ENCODE measurements at places on chromosomes 2 and 18. TPM values are rescaled to one million over a fixed set of nuclear protein-coding genes. Genes with fewer than 3 reads are reported as not detected.
A peak's percentile ranks its signal among the peaks of the same experiment; 100 is the strongest.

PID1 gene
- 24.0 TPM for total RNA-seq

NEUROD1 gene
- total RNA-seq, result not detected

SIX3 gene
- total RNA-seq, result not detected

HOXD11 gene
- not detected for total RNA-seq

TSGA10 gene
- total RNA-seq, result 1.5 TPM

COQ10B gene
- total RNA-seq, result 33.2 TPM

CHRND gene
- total RNA-seq, result not detected

SLC16A14 gene
- total RNA-seq, result 2.3 TPM

ANKRD44 gene
- total RNA-seq, result 7.0 TPM

GRCh38 chr2:149885946-149886345 is 298.4 kb upstream of the MMADHC start:
- no peak for DNase-seq
- H3K27me3 ChIP-seq, result no peaks in the 10 kb centered on the region
- H3K27ac ChIP-seq, result no peak overlapping the region
- H3K36me3 ChIP-seq, result no peaks in the 10 kb centered on the region

DNA sequence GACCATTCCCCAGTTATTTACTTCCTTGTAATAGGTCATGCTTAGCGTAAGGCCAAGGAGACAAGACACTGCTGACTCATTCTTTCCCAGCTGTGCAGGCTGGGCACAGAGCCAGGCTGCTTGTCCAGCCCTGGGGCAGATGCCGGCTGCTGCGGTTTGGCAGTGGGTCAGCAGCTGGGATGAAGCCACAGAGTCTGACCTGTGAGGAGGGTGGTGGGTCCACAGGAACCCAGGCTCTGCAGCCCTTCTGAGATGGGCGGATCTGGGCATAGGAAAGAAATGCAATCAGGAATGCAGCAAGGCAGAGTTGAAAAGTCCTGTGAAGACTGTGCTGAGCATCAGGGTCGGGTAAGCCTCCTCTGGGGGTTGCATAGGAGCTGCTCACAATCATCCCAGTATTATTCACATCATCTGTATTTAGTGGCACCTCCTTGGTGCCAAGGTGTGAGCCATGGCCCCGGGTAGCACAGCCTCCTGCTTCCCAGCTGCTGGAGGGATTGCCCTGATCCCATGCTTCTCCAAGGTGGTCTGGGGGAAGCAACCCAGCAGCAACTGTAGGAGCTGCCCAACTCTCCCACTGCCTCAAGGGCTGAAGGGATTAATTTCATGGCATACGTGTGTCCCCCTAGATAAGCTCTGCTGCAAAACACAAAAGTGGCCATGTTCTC is 139.0 kb downstream of the DDX1 start:
- no peaks in the 10 kb centered on the region for H3K27me3 ChIP-seq
- H3K36me3 ChIP-seq, result no peaks in the 10 kb centered on the region
- H3K4me3 ChIP-seq, result no peak overlapping the region
- peak overlapping the region; percentile 42 for H3K27ac ChIP-seq
- peak; percentile 95 for DNase-seq
- peaks cover 59% of the 10 kb centered on the region for H3K4me1 ChIP-seq

DNA sequence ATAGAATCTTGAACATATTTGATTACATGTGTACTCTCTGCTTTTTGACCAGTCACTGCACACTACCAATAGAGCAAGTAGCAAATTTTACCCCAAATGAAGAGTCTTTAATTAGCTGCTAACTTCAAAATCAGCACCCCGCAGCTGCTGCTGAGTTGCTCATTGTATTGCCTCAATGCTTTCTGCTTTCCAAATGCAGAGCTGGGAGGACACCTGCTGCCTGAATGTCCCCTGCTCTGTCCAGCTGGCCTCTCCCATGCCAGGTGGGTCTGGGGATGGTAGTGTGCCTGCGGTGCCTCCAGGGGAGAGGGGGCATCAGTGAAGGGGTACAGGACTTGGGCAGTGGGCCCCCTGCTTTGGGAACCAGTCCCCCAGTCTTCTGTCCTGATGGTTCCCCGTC is 184.8 kb downstream of the PRKCE start:
- no peaks in the 10 kb centered on the region for H3K36me3 ChIP-seq
- H3K4me3 ChIP-seq, result no peak overlapping the region
- H3K27me3 ChIP-seq, result no peaks in the 10 kb centered on the region
- no peak for DNase-seq
- H3K4me1 ChIP-seq, result no peaks in the 10 kb centered on the region

DNA sequence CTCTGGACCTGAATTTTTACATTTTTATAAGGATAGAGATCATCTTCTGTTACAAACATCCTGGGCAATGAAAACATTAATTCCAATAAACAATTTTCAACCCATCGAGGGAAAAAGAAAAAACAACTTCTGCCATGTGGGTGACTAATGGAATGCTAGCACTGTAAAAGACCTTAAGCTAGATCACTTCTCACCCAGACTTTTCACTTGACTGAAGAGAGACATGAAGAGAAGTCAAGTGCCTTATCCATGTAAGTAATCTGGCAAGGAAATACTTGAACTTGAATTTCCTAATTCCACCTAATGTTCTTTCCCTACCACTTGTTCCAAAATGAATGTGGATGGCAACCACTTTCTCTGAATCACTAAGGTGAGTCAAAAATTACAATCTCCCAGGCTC is 98.3 kb upstream of the ACVR1C start:
- no peak for DNase-seq
- H3K36me3 ChIP-seq, result peaks cover 6% of the 10 kb centered on the region
- H3K27ac ChIP-seq, result no peak overlapping the region

- H3K4me1 ChIP-seq, result no peaks in the 10 kb centered on the region
- no peak overlapping the region for H3K4me3 ChIP-seq
- H3K36me3 ChIP-seq, result no peaks in the 10 kb centered on the region
- no peak overlapping the region for H3K27ac ChIP-seq
- H3K27me3 ChIP-seq, result no peaks in the 10 kb centered on the region
Observed at GRCh38 chr2:61460163-61460562, 10.7 kb downstream of the USP34 start.

- no peaks in the 10 kb centered on the region for H3K36me3 ChIP-seq
- DNase-seq, result no peak
- H3K27me3 ChIP-seq, result no peaks in the 10 kb centered on the region
- no peak overlapping the region for H3K27ac ChIP-seq
- peaks cover 40% of the 10 kb centered on the region for H3K4me1 ChIP-seq
- H3K4me3 ChIP-seq, result no peak overlapping the region
Observed at GRCh38 chr2:43170405-43171105, 55.9 kb downstream of the ZFP36L2 start.

DNA sequence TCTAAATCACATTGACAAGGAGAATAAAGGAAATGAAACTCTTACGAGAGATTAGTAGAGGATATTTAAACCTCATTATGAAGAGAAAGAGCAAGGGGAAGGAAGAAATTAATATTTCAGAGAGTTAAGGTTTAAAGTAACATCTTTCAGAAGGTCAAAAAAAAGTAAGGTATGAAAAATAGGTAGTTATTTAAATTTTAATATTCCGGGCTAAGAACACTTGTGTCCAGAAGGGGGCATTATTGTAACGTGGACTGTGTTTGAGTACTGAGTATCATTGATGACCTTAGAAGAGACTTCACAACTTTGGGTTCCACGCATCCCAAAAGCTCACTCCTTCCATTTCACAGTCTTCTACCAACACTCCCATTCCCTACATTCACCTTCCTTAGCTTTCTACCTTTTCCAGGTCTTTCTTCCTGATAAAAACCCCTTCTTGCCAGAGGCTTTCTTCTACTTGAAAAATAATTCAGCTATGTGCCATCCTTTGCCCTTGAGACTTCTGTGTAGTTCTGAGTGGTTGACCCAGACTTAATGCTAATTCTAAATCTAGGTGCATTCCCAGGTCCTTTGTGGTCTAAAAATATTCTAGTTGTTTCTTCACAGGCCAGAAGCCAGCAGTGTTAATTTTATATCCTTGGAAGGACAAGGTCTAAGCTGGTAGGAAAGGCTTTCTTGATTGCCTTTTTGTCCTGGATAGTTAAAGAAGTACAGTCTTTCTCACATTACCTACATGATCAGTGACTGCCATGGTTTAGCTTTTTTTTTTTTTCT is 16.5 kb downstream of the DYNC1I2 start:
- H3K27ac ChIP-seq, result no peak overlapping the region
- H3K4me1 ChIP-seq, result peaks cover 9% of the 10 kb centered on the region
- no peak overlapping the region for H3K4me3 ChIP-seq
- no peaks in the 10 kb centered on the region for H3K36me3 ChIP-seq
- no peaks in the 10 kb centered on the region for H3K27me3 ChIP-seq

- no peaks in the 10 kb centered on the region for H3K36me3 ChIP-seq
- no peak overlapping the region for H3K27ac ChIP-seq
- no peak overlapping the region for H3K4me3 ChIP-seq
- H3K27me3 ChIP-seq, result no peaks in the 10 kb centered on the region
- peaks cover 11% of the 10 kb centered on the region for H3K4me1 ChIP-seq
- no peak for DNase-seq
Observed at GRCh38 chr2:239818531-239819011, 206.6 kb downstream of the NDUFA10 start.

GRCh38 chr2:236892721-236893120 is 193.0 kb upstream of the COPS8 start:
- no peak for DNase-seq
- no peaks in the 10 kb centered on the region for H3K36me3 ChIP-seq
- peaks cover 16% of the 10 kb centered on the region for H3K4me1 ChIP-seq
- H3K4me3 ChIP-seq, result no peak overlapping the region

DNA sequence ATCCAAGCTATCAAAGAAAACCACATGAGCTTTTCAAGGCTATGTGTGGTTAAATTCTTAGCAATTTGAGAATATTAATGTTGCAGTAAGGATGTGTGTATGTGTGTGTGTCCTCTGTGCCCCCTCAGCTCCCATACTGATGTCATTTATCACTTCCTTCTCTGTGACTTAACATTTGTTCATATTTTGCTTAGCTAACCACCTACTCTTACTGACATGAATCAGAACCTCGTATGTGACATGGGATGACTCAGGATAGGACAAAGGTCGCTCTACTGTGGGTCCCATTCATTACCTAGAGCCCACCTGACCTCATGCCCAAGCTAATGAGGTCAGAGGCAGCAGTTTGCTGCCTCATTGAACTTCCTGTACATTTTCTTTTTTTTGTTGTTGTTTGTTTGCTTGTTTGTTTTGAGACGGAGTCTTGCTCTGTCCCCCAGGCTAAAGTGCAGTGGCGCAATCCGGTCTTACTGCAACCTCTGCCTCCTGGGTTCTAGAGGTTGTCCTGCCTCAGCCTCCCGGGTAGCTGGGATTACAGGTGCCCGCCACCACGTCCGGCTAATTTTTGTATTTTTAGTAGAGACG is 36.3 kb downstream of the MOGAT1 start:
- H3K27ac ChIP-seq, result no peak overlapping the region
- H3K4me3 ChIP-seq, result no peak overlapping the region
- no peak for DNase-seq
- peaks cover 22% of the 10 kb centered on the region for H3K4me1 ChIP-seq
- no peaks in the 10 kb centered on the region for H3K36me3 ChIP-seq

- H3K4me3 ChIP-seq, result no peak overlapping the region
- no peaks in the 10 kb centered on the region for H3K27me3 ChIP-seq
- no peak overlapping the region for H3K27ac ChIP-seq
- H3K4me1 ChIP-seq, result peaks cover 32% of the 10 kb centered on the region
- no peaks in the 10 kb centered on the region for H3K36me3 ChIP-seq
Observed at GRCh38 chr2:172440795-172441194, 13.4 kb downstream of the ITGA6 start.

- no peak for DNase-seq
- no peaks in the 10 kb centered on the region for H3K4me1 ChIP-seq
- no peaks in the 10 kb centered on the region for H3K27me3 ChIP-seq
- no peak overlapping the region for H3K4me3 ChIP-seq
Observed at GRCh38 chr2:34815052-34815741, 1216.1 kb upstream of the FAM98A start.

DNA sequence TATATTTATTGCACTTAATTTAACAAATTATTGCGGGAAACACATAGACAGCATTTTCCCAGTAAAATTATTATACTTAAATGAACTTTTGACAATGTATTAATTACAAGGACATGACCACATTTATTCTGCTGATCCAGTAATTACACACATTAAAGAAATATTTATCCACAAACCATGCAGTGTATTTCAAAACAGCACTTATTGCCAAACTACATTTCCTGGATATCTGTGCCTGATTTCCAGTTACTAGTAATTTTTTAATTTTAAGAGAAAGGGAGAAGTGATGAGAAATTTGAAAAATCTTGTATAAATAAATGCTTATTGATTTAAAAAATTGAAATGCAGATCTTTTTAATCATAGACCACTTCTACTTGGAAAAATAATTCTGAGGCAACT is 1458.7 kb upstream of the ACVR2A start:
- no peak for DNase-seq
- H3K27ac ChIP-seq, result no peak overlapping the region
- H3K4me3 ChIP-seq, result no peak overlapping the region
- no peaks in the 10 kb centered on the region for H3K36me3 ChIP-seq
- no peaks in the 10 kb centered on the region for H3K27me3 ChIP-seq

- no peak overlapping the region for H3K27ac ChIP-seq
- H3K27me3 ChIP-seq, result no peaks in the 10 kb centered on the region
- no peaks in the 10 kb centered on the region for H3K36me3 ChIP-seq
- no peaks in the 10 kb centered on the region for H3K4me1 ChIP-seq
Observed at GRCh38 chr18:12391487-12392165, 14.6 kb upstream of the AFG3L2 start.

GRCh38 chr2:236587861-236588815 is 18.5 kb downstream of the ACKR3 start:
- no peak overlapping the region for H3K27ac ChIP-seq
- H3K27me3 ChIP-seq, result no peaks in the 10 kb centered on the region
- no peaks in the 10 kb centered on the region for H3K36me3 ChIP-seq
- no peak for DNase-seq

DNA sequence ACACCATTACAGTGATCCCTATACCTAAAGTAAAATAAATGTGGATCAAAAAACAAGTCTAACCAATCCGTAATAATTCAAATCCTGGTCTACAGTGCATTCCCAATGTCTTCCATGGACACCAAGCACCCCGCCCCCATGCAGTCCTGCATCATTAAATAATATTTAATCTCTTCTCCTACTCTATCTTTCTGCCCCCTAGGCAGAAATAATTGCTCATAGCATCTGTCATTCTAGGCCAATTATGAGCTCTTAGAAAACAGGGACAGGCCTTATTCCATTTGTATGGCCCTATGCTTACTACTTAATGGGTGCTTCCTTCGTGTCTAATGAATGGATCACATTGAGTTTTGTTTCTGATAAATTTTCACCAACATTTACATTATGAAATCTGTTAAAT is 66.4 kb downstream of the PAX3 start:
- H3K27ac ChIP-seq, result no peak overlapping the region
- DNase-seq, result no peak
- no peaks in the 10 kb centered on the region for H3K36me3 ChIP-seq
- no peak overlapping the region for H3K4me3 ChIP-seq
- H3K4me1 ChIP-seq, result no peaks in the 10 kb centered on the region
- no peaks in the 10 kb centered on the region for H3K27me3 ChIP-seq

- no peak overlapping the region for H3K4me3 ChIP-seq
- no peaks in the 10 kb centered on the region for H3K4me1 ChIP-seq
- no peaks in the 10 kb centered on the region for H3K36me3 ChIP-seq
- no peak overlapping the region for H3K27ac ChIP-seq
- peak; percentile 53 for DNase-seq
Observed at GRCh38 chr2:126836761-126837679, 61.7 kb upstream of the TEX51 start.

DNA sequence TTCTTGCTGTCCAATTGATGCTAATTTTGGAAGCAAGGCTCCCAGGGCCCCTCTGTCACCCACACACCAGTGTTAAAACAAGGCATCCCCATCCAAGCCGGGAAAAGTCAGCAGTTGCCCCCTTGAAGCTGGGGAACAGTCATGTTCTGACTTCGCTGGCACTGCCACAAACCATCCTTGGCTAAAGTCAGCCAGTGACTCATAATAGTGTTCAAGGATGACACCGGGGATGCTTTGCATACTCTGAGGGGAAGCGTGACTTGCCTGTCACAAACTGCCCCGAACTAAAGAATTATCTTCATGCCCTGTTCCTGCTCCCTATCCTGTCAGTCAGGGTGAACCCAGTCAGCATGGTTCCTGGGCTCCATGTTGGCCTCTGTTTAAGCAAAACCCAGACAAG is 37.0 kb downstream of the TGFA start:
- no peaks in the 10 kb centered on the region for H3K27me3 ChIP-seq
- no peak for DNase-seq

All from right atrium auricular region (tissue), 2 donors.